ENCODE measurements at places on chromosomes 16 and 17. TPM values are rescaled to one million over a fixed set of nuclear protein-coding genes. Genes with fewer than 3 reads are reported as not detected.

Gene SCNN1G
- not detected for total RNA-seq

DNA sequence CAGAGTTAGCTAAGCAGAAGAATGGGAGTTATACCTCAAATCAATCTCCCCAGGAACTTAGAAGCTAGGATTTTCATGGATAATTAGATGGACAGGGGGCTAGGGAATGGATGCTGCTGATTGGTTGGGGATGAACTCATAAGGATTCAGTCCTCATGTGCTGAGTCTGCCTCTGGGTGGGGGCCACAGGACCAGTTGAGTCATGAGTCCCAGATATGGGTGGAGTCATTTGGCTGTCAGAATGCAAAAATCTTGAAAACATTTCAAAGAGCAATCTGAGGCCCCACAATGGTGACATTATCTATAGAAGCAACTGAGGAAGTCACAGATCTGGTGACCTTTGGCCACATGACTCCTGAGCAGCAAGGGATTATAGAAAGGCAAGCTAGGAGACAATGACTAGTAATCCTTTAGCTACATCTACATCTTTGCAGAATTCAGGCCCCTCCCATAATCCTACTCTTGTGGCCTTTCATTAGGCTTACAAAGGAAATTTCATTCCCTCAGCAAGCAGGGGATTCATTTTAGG, 82.6 kb upstream of the CCL2 start:
- no peaks in the 10 kb centered on the region for H3K27me3 ChIP-seq
- no peaks in the 10 kb centered on the region for H3K4me1 ChIP-seq
- no peaks in the 10 kb centered on the region for H3K36me3 ChIP-seq
- H3K27ac ChIP-seq, result no peak overlapping the region
- DNase-seq, result no peak

- no peaks in the 10 kb centered on the region for H3K36me3 ChIP-seq
- no peak overlapping the region for H3K4me3 ChIP-seq
- H3K27me3 ChIP-seq, result peaks cover 2% of the 10 kb centered on the region
Observed at GRCh38 chr16:48972236-48972635, 309.4 kb downstream of the CBLN1 start.

GRCh38 chr17:80839970-80840369, 151.7 kb upstream of the CHMP6 start:
- peaks cover 22% of the 10 kb centered on the region for H3K36me3 ChIP-seq
- H3K27me3 ChIP-seq, result no peaks in the 10 kb centered on the region
- no peak overlapping the region for H3K27ac ChIP-seq
- H3K4me3 ChIP-seq, result no peak overlapping the region

DNA sequence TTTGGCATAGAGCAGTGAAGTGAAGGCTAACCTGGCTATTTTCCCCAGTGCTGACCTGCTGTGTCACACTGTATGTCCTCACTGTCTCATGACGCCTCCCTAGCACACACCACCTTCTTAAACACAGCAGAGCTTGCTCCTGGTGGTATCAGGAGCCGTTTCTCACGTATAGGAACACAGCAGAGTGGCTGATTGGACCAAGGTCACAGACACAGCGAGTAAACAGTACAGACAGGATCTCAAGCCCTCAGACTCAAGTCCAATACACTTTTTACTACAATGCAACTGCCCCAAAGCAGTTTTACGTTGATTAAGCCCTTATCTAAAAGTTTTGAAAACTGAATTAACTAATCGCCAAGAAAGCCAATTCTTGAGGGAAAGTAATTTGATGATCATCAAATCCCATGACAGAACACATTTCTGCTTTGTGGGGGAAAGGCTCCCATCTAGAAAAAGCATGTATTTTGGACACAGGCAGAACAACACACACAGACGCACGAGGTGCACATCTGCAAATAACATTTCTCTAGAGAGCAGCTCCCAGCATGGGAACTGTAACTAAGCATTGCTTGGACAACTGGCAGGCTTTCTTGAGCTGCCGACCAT, 15.2 kb downstream of the ARHGAP17 start:
- peaks cover 76% of the 10 kb centered on the region for H3K4me1 ChIP-seq
- H3K27ac ChIP-seq, result peak overlapping the region; percentile 72
- H3K4me3 ChIP-seq, result peak overlapping the region; percentile 47

DNA sequence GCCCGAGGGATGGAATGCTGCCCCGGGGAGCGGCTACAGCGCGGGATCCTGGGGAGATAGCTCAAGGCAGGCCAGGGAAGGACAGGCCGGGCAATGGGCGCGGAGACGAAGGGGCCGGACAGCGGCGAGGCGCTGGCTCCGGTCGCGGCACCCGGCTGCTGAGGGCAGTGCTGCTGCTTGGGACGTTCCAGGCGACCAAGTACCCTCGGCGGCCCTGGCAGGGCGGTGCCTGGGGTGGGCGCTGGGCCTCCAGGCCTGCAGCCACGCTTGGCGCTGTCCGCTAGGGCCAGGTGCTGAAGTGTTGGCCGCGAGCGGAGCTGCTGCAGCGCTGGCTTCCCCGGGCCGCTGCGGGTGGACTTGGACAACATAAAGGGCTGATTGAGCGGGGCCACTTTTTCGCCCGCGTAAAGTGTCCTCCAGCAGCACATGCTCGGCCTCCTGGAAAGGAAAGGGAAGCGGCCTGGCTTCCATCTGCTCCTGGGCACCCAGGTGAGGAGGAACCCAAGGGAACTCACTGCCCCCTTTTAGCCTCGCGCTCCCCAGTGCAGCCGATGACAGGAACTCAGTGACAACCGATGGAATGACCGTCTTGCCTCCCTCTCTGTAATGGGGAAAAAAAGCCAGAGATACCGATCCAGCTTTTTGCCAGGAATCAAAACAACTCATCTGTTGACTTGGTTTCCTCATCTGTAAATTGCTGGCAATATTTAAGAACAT, 23.7 kb downstream of the CLEC3A start:
- no peak overlapping the region for H3K27ac ChIP-seq
- peak; percentile 59 for DNase-seq
- no peak overlapping the region for H3K4me3 ChIP-seq
- no peaks in the 10 kb centered on the region for H3K36me3 ChIP-seq

DNA sequence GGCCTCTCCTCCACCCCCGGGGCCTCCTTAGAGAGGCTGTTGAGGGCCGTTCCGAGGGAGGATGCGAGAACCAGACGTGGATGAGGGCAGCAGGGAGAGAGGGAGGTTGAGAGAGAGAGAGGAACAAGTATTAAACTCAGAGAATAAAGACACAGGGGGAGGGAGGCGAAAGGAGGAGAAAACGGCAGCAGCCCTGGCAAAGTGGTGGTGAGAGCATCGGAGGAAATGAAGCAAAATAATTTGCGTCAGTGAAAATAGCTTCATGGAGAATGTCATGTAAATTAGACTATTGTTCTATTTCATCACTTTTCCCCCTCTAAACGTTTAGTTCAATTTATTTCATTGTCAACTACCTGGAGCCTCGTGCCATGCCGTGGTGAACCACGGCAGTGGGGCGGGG, 38.0 kb downstream of the PIPOX start:
- peaks cover 45% of the 10 kb centered on the region for H3K36me3 ChIP-seq
- H3K4me3 ChIP-seq, result no peak overlapping the region
- H3K27ac ChIP-seq, result no peak overlapping the region
- H3K4me1 ChIP-seq, result peaks cover 17% of the 10 kb centered on the region
- H3K27me3 ChIP-seq, result no peaks in the 10 kb centered on the region

Gene HSPB9
- total RNA-seq, result 0.24 TPM

DNA sequence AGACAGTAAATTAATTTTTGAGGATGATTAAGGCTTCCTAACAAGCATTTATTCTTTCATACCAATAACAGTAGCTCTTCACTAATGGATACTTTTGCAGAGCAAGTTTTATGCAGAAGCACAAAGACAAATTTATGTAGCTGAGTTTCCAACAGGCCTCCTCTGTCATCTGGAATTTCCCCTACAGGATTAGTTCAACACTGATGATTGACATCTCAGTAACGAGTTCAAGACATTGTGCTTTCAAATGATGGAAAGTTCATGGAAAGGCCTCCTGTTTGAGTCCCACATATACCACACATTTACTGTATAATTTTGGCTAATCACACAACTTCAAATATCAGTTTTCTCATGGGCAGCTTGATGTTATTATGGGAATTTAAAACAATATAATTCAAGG, 40.6 kb downstream of the ABCA10 start:
- no peaks in the 10 kb centered on the region for H3K36me3 ChIP-seq
- H3K4me1 ChIP-seq, result no peaks in the 10 kb centered on the region
- no peaks in the 10 kb centered on the region for H3K27me3 ChIP-seq

DNA sequence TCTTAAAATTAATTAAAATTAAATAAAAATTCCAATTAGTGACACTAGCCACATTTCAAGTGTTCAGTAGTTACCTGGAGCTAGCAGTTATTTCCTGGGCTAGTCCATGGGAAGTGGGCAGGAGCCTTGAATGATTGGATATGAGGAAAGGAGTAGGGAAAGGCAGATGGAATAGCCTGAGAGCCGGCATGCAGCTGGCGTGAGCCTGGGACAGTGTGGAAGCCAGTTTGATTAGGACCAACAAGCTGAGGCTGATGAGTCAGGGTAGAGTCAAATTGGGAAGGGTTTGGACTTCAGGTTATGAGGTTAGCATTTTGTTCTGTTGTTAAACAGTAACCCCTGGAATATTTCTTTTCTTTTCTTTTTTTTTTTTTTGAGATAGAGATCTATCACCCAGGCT, 15.3 kb upstream of the GNA13 start:
- no peaks in the 10 kb centered on the region for H3K27me3 ChIP-seq
- H3K4me3 ChIP-seq, result no peak overlapping the region
- H3K4me1 ChIP-seq, result peaks cover 37% of the 10 kb centered on the region
- H3K27ac ChIP-seq, result no peak overlapping the region
- no peaks in the 10 kb centered on the region for H3K36me3 ChIP-seq

GRCh38 chr17:78600181-78600721, 23.1 kb upstream of the DNAH17 start:
- no peak overlapping the region for H3K27ac ChIP-seq
- no peak overlapping the region for H3K4me3 ChIP-seq
- DNase-seq, result no peak
- H3K4me1 ChIP-seq, result peaks cover 78% of the 10 kb centered on the region

DNA sequence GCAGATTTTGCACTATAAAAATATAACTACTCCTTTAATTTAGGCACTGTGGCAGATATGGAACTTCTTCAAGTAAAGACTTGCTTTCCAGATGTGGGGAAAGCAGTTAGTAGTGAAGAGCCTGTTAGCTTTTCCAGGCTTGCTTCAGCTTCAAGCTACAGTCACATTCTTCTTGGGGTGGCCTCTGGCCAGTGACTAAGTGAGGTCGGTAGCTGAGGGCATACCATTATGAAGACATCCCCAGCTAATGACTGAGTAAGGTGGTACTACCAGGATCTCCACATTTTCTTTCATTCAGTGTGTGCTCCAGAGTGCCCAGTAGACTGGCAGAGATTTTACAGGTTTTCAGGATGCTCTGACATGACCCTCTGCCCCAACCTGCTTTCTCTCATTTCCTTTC, 167.1 kb upstream of the KIF2B start:
- no peaks in the 10 kb centered on the region for H3K4me1 ChIP-seq
- no peaks in the 10 kb centered on the region for H3K36me3 ChIP-seq
- no peak overlapping the region for H3K4me3 ChIP-seq

DNA sequence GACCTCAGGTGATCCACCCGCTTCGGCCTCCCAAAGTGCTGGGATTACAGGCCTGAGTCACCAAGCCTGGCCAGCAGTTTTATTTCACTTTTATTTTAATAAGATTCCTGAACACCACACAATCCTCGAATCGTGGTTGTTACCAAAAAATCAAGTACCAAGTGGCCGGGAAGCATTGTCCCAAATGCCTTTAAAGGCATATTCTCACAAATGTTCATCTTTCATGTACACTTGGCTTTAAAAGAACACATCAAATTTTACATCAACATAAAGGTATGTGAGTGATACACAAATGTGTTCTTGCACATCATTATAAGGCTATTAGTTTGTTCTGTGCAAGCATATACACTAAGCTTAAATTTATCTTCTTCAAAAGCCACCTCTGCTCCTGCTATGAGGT, 8.1 kb upstream of the MYH11 start:
- H3K27me3 ChIP-seq, result no peaks in the 10 kb centered on the region
- peaks cover 28% of the 10 kb centered on the region for H3K36me3 ChIP-seq
- no peak overlapping the region for H3K4me3 ChIP-seq
- no peak for DNase-seq
- no peaks in the 10 kb centered on the region for H3K4me1 ChIP-seq

DNA sequence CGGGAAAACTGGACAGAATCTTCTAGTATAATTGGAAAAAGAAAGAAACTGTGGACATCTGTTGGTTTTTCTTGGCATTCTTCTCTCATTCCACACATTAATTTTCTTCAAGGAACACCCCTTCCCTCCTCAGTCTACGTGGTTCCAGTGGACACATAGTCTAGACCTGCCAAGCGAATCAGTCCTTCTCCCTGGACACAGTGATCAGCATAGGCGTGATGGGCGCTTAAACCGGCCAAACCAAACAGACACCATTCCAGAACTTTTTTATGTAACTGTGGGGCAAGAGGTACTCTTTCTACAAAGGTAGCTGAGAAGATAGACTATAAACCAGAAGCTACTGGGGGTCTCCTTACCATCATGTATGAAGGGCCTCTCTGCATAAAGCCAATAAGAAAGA, 121.8 kb upstream of the COX10 start:
- H3K4me3 ChIP-seq, result no peak overlapping the region
- H3K27me3 ChIP-seq, result no peaks in the 10 kb centered on the region
- H3K4me1 ChIP-seq, result peaks cover 16% of the 10 kb centered on the region
- no peak overlapping the region for H3K27ac ChIP-seq

GRCh38 chr16:79845734-79846135, 245.2 kb upstream of the MAF start:
- no peaks in the 10 kb centered on the region for H3K36me3 ChIP-seq
- H3K4me3 ChIP-seq, result no peak overlapping the region
- no peaks in the 10 kb centered on the region for H3K4me1 ChIP-seq
- H3K27me3 ChIP-seq, result no peaks in the 10 kb centered on the region
- no peak for DNase-seq

GRCh38 chr17:29149431-29150064, 30.6 kb downstream of the MYO18A start:
- no peak for DNase-seq
- peaks cover 6% of the 10 kb centered on the region for H3K36me3 ChIP-seq
- H3K27ac ChIP-seq, result peak overlapping the region; percentile 9
- peak overlapping the region; percentile 55 for H3K4me3 ChIP-seq
- peaks cover 81% of the 10 kb centered on the region for H3K4me1 ChIP-seq
- H3K27me3 ChIP-seq, result no peaks in the 10 kb centered on the region

Gene FBXW10
- total RNA-seq, result 0.04 TPM

- H3K27ac ChIP-seq, result no peak overlapping the region
- DNase-seq, result no peak
- H3K4me3 ChIP-seq, result no peak overlapping the region
- H3K36me3 ChIP-seq, result peaks cover 8% of the 10 kb centered on the region
- H3K27me3 ChIP-seq, result no peaks in the 10 kb centered on the region
Observed at GRCh38 chr16:71726476-71727315, 2.2 kb upstream of the PHLPP2 start.

DNA sequence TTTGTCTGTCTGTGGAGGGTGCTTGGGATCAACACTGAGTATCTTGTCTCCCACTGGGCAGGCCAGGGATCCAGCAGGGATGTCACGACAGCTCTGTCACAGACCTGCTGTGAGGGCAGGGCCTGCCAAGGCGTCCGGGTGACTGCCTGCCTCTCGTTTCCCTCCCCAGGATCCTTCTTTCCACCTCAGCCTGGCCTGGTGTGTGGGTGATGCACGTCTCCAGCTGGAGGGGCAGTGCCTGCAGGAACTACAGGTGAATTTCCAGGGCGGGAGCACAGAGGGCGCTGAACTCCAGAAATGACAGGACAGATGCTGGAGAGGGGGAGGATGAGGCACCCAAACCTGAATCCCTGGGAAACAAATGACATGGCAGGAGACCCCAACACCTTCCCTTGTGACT, 6.8 kb upstream of the MMP15 start:
- H3K4me1 ChIP-seq, result peaks cover 24% of the 10 kb centered on the region
- no peak overlapping the region for H3K4me3 ChIP-seq
- no peak for DNase-seq
- H3K27ac ChIP-seq, result no peak overlapping the region

Gene TBC1D26
- not detected for total RNA-seq

Data from HepG2 (cell line).